ENCODE measurements at places on chromosomes 4 and X.

GRCh38 chrX:153643431-153644351 is 3.3 kb upstream of the DUSP9 start:
- no peak for DNase-seq

DNA sequence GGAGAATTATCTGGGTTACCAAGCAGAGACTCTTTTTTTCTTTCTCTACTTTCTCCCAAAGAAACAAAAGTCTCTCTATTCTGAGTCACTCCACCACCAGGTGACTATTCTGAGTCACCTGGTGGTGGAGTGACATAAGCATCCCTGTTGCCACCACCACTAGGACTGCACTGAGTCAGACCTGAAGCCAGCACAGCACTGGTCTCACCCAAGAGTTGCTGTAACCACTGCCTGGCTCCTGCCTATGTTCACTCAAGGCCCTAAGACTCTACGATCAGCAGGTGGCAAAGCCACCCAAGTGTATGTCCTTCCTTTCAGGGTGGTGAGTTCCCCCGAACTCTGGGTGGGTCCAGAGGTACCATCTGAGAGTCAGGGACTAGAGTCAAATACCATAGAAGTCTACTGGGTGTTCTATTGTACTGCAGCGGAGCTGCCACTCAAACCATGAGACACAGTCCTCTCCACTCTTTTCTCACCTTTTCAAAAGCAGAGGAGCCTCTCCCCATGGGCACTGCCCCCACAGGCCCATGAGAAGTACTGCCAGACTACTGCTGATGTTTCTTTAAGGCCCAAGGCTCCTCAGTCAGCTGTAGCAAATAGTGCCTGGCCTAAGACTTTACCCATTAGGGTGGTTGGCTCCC is 209.6 kb upstream of the IRS4 start:
- no peak for DNase-seq

DNA sequence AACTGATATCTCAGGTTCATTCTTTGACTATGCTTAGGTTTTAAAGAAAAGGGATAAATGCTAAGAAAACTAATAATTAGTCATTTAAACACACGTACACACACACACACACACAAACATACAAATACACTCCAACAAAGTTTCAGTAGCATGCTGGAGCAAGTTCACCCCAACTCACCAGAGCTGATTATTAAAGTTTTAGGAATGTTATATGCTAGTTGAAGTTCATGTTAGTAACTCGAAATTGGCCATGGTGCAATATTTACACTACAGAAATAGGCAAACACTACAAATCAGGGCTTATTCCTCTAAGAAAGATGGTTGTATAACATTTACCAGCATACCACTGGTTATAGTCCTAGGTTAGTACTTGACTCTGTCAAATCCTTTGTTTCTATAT is 384.0 kb upstream of the DIPK2B start:
- DNase-seq, result no peak

DNA sequence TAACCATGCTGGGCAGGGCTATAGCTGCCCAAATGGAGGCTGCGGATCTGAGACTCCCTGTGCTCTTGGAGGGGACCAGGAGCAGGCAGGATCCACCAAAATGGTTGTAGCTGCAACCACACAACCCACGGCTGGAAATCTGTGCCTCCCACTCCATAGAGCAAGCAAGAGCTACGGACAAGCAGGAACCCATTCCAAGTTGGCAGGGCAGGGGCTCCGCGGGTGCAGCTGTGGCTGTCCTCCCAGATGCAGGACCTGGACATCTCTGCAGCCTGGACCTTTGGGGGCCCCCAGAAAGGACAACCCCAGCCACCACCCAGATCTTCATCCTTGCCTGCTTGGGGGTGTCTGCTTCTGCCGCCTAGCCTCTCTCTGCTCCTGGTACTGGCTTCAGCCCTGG is 154.1 kb upstream of the TRAM1L1 start:
- no peak for DNase-seq

DNA sequence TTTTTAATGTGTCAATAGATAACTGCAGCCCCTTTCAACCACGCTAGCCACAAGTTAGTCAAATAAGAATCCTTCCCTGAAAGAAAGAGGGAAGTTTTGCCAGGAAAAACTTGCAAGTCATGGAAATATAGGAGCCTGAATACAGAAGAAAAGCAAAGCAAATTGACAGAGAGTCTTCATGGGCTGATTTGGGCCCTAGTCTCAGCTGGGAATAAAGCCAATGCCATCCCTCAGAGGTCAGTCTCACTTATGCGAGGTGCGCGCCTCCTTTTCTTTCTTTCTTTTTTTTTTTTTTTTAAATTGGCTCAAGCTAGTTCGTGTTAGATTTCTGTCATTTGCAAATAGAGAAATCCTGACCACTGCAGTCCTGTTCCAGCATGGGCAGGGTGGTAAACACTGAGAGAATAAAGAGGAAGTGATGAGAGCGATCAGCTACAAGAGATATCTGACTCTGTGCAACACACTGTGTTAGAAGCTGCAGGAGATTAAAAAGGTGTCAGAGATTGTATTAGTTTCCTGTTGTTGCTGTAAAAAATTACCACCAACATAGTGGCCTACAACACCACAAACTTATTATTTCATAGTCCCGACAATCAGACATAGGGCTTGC is 299.7 kb downstream of the LDB2 start:
- no peak for DNase-seq

- no peak for DNase-seq
These were observed 94.9 kb downstream of the BMPR1B start for GRCh38 chr4:94852616-94853015.

GRCh38 chrX:46551494-46552128 is 6.4 kb upstream of the ZNF674 start:
- DNase-seq, result no peak
